ENCODE measurements at places on chromosomes 3 and 15.

DNA sequence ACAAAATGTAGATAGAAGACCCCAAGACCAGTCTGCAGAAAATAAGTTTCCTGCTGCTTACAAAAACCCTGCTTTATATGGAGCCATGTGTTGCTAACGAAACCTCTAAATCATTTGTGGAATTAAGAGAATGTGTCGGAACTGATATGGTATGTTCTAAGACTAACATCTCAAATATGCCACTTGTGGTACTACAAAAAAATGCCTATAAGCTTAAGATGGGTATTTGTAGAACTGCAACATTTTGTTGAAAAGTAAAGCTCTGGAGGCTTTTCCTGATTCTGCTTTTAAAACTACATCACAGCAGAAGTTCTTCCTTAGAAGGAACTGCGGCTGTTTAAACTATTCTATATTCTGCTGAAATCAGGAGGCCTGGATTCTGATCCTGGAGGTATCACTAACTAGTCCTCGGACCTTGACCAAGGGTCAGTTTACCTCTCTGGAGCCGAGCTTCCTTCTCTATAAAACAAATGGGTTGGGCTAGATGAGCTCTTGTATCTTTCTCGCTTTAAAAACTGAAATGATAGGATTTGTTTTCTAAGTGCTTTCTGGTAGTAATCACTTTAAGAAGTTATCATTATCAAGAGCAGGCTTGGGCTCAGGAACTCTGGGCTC, 74.9 kb downstream of the RAD18 start:
- no peak for DNase-seq

- DNase-seq = peak; percentile 6
These were observed 37.5 kb upstream of the STIMATE start for GRCh38 chr3:52934630-52935530.

DNA sequence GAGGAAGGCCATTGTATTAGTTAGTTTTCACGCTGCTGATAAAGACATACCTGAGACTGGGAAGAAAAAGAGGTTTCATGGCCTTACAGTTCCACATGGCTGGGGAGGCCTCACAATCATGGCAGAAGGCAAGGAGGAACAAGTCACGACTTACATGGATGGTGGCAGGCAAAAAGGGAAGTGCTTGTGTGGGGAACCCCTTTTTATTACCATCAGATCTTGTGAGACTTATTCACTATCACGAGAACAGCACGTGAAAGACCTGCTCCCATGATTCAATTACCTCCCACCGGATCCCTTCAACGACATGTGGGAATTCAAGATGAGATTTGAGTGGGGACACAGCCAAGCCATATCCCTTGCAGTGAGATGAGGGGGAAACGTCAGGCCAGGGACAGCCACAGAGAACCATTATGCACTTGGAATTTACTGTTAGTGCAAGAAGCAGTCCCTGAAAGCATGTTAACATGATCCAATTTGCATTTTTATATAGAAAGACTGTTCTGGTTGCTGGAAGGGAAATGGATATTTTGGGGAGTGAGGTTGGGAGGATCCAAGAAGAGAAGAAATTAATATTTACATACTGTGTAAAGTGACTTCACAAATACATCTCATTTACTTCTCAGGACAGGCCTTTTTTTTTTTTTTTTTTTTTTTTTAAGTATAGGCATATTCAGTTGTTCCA, 87.1 kb downstream of the ARNT2 start:
- no peak for DNase-seq

- DNase-seq = no peak
These were observed 158.6 kb upstream of the NR2F2 start for GRCh38 chr15:96171853-96172296.

DNA sequence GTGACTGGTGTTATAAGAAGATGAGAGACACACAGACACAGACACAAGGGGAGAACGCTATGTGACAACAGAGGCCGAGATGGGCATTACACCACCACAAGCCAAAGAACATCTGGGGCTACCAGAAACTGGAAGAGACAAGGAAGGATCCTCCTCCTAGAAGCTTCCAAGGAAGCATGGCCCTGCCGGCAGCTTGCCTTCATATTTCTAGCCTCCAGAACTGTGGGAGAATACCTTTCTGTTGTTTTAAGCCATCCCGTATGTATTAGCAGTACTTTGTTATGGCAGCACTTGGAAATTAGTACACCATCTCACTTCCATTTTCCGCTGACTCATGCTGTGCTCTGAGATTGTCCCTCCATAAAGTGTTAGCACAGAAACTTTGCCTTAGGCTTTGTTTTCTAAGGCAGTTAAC, 38.7 kb upstream of the CA12 start:
- DNase-seq = no peak

DNA sequence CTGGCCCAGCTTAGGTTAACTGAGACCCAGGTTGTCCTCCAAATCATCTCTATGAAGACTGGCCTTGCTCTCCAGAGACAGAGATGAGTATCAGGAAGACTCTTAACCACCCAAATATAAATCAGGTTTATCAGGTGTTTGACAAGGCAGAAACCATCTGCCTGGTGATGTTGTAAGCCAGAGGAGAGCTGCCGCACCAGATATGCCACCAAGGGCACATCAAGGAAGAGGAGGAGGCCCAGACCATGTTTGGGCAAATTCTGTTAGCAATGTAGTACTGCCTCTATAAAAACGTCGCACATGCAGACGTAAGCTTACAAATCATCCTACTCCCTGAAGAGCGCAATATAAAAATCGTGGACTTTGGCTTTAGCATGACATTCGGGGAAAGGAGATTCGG, 21.0 kb upstream of the RPL32 start:
- DNase-seq = no peak
